ENCODE measurements at places on chromosomes 2 and 18.

DNA sequence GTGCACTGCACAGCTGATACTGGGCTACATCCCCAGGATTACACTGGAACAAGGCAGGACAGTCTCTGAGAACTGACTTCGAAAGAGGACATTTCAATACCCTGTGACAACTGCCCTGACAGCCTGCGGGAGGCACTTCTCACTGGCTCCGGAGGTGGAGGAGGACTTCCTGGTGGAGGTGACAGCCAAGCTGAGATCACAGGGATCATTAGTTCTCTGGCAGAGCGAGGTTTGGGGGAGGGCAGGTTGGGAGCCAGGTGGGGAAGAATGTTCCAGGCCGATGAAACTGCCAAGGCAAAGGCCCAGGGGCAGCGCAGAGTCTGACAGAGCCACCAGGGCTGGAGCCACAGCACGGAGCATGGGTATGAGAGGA, 28.0 kb upstream of the NPAS2 start:
- no peak for DNase-seq

- DNase-seq: no peak
Observed at GRCh38 chr2:32900246-32900973, 46.3 kb upstream of the LTBP1 start.

- peak; percentile 53 for DNase-seq
Observed at GRCh38 chr2:24490181-24490689, 819 bp upstream of the NCOA1 start.

DNA sequence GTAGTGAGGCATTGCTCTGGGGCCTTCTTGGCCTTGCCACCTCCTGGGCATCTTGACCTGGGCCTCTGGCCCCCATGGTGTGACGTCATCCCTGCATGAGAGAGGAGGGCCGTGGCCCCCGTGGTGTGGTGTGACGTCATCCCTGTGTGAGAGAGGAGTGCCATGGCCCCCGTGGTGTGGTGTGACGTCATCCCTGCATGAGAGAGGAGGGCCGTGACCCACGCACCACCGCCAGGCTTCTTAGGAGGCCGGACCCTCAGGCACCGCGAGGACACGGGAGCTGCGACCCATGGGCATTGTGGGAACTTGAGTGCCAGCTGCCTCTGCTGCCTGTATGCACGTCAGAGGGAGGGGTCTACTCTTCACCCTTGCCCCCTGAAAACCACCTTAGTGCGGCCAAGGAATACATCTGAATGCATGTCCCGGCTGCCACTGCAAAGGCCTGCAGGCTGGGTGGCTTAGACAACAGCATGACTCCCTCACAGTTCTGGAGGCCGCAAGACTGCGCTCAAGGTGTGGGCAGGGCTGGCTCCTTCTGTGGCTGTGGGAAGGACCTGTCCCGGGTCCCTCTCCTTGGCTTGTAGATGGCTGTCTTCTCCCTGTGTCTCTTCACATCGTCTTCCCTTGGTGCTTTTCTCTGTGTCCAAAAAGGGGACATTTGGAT, 20.8 kb upstream of the OTOS start:
- no peak for DNase-seq

DNA sequence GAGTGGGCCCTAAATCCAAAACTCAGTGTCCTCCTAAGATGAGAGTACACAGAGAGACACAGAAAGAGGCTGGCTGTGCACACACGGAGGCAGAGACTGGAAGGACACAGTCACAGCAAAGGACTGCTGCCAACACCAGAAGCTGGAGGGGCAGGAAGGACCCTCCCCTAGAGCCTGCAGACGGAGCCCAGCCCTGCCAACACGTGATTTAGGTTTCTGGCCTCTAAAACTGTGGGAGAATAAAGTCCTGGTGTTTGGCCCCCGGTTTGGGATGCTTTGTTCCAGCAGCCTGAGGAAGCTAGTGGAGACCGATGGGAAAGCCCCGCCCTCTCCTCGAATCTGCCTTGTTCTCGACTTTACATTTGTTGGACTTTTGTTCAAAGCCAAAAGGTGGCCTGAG, 10.6 kb downstream of the CNDP1 start:
- no peak for DNase-seq

DNA sequence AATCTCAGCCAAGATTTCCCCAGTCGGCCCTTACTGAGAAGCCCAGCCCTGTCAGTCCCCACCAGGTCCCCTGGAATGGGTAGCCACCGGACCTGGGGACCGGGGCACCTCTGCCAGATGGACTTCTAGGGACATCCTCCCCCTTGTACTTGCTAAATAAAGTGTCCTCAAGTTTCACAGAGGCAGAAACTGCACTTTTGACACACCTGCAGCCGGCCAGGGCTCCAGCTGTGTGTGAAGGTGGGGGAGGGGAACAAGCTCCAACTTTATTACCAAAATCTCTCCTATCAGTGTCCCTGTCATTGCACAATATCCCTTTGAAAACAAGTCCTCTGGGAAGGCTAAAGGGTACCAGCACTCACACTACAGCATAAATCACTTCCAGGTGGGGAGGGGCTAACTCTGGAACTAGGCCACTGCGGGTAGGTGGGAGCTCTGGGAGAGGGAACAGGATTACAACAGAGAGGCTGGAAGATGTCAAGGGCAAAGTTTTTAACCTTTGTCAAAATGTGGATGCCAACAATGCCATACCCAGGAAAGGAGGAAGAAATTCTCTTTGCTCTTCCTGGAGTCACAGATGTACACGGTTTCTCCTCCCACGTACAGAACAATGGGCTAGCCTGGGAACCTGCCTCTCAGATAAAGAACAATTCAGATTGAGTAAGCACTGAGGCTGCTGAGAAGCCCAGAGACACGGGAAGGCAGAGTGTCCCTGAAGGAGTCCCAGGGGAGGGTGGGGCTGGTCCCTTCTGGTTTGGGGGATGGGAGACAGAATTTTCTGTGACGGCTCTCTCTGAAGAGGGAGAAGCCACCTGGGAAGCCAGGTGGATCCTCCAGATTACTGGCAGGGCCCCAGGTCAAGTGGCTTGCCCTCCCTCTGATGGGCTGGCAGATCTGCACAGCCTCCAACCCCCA, 11.0 kb downstream of the SDC1 start:
- peak; percentile 61 for DNase-seq

DNA sequence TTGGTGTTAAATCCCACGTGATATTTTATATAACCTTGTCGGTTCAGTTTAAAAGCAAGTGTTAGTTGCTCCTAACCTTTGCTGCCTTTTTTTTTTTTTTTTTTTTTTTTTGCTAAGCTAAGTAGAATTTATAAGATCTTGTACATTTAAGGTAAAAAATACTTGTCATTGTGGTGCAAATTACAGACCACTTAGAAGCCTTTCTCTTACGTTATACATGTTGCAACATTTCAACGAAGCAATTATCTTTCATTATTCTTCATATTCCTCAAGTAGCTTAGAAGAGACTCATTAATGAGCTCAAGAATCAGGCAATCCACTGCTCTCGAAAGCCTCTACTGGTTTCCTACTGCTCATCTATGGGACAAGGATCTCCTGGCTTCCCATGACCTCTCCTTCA, 14.9 kb upstream of the IL1RL2 start:
- DNase-seq: no peak

DNA sequence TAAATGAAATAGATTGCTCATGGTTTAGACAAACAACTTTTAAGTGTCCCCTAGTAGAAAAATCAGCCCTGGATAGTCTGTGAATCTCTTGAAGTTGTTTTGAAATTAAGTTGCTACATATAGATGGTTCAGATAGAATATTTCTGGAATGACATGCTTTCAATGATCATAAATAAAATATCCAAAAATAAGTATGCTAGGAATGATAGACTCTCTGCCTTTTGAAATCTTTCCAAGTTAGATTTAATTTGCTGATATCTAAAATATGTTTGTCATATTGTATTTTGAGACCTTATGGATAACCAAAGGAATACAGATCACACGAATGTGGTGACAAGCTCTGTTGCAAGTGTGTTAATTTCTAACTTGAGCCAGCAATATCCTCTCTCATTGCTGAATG, 488.7 kb downstream of the THSD7B start:
- DNase-seq: no peak

DNA sequence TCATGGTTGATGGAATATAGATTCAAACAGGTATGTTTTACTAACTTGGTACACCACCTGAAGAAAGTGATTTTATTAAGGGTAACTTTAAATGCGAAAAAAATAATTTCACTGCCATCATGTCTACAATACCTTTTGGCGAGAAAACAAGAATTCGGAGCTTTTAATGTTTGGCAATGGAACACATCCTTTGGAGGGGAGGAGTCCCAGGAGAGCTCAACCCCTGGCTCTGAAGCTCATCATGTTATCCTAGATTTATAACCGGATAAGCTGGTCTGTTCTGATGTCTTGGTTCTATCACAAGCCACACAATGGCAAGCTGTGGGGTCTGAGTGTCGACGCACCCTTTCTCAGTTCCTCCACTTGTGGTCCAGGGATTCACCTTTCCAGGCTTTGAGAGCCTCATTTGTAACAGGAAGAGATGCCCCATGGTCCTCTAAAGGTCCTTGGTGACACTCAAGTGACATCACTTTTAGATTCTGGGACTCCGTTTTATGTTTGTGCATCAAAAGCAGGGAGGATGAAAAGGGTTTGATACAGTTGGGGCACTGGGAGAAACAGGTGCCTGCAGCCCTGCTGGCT, 172.7 kb downstream of the BCL2 start:
- no peak for DNase-seq

DNA sequence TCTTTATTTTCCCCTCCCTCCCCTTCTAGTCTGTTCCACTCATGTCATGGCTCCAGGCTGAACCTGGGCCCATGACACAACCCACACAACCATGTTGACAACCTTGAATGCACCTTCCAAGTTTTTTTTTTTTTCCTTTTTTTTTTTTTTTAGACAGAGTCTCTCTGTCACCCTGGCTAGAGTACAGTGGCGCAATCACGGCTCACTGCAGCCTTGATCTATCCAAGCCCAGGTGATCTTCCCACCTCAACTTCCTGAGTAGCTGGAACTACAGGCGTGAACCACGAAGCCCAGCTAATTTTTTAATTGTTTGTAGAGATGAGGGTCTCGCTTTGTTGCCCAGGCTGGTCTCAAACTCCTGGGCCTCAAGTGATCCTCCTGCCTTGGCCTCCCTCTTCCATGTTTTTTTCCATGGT, 21.9 kb upstream of the ROCK2 start:
- no peak for DNase-seq

DNA sequence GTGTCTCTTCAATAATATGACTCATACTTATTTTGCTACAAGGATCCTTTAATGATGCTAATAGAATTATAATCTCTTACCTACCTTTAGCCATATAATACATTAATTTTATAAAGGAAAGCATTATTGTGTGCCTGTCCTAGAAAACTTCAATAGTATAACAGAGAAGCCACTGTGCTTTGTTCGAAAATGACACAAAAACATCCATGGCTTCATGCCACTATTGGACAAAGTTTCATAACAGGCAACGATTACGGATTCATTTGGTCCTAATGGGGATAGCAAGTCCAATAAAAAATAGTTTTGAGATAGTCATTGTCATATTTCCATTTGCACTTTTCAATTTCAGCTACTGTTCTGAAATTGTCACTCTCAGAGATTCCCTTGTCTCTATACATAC, 52.5 kb upstream of the CCDC150 start:
- DNase-seq: no peak

DNA sequence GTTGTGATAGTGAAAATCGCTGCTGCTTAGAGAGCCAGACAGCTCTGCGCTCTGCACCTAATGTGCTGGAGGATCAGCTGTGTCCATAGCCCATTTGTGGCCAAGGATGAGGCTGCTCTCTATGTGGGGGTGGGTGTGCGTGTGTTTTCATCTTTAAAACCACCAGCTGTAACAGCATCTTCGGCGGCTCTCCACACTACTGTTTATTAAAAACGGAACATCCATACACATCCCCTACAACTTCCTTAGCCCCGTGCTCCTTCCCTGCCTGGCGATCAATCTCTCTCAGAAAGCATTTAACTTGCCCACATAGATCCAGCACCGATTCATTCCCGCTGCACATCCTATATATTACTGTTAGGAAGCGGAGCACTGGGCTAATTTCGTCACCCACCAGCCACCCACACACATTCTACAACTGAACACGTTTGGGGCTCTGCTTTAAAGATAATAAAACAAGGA, 1.6 kb downstream of the CELF4 start:
- no peak for DNase-seq

DNA sequence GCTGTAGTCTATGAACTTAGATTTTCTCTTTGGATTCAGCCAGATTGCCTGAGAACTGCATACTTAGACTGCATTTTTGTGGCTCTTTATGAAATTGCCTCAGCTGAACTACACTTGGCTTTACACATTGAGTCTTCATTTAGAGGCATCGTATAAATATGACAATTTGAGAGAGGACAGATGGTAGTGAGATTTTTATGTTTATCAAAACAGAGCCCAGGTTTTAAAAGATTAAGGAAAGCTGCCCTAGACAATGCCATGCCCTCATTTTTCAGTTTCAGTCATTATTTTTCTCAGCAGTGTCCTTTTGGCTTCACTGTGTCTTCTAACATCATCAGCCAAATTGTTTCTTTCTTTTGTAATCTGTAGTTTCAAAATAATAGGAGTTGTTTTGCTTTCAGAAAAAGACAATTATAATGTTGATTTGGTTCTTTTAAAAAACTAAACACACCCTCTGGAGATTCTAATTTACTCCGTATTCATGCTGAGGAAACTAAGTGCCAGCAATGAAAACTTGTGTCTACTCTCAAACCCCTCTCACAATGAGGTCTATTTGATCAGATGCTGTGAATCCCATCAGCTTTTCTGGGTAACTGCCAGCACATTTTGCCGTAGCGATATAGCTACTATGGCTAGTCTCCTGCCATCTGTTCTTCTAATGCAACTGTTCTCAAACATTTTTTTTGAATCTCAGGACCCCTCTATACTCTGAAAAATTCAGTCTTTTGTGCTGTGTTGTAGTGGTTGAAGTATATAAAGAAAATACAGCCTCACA, 46.2 kb downstream of the TWSG1 start:
- DNase-seq: no peak

GRCh38 chr2:17661460-17661859, 92.2 kb downstream of the SMC6 start:
- DNase-seq: no peak

DNA sequence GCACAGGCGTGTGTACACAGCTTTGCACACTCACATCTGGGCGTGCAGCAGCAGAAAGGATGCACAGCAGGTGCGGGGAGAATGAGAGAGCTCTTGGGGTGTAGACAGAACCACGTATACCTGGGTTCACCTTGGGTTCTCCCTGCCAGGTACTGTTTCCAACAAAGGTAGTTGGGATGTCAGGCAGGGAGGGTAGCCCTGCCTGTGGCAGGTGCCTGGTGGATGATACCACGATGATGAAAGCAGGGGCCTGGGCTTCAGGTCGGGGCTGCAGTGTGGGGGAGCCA, 6.5 kb upstream of the ARID5A start:
- DNase-seq: no peak
